Foreskin fibroblast (primary cell): ENCODE measurements at places on chromosomes 12 and 14.

- DNase-seq: no peak
Measured at GRCh38 chr12:4556735-4557530, 5.1 kb upstream of the DYRK4 start.

- no peak for DNase-seq
Measured at GRCh38 chr14:72563676-72564075, 330.2 kb downstream of the DPF3 start.

GRCh38 chr12:3820122-3820521 lies 53.1 kb downstream of the PARP11 start:
- DNase-seq: no peak

GRCh38 chr14:46691819-46692218 lies 40.2 kb upstream of the RPL10L start:
- no peak for DNase-seq

GRCh38 chr14:86799244-86799647 lies 1193.7 kb downstream of the GALC start:
- peak; percentile 94 for DNase-seq

- no peak for DNase-seq
Measured at GRCh38 chr12:42587601-42588523, 1.7 kb downstream of the PRICKLE1 start.

DNA sequence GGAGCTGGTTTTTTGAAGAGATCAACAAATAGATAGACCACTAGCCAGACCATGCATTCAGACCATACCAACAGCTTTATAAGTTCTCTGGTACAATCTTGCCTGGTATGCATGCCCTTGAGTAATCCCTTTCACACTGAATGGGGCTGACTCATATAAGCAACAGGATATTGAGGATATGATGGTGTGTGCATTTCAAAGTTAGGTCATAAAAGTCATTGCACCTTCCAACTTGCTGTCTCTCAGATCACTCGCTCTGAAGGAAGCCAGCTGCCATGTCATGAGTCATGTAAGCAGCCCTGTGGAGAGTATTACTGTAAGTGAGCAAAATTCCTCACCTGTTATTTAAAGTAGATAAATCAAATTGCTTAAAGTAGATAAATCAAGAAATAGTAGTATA lies 45.0 kb upstream of the OR6J1 start:
- DNase-seq: peak; percentile 91

GRCh38 chr12:92186038-92186470 lies 40.4 kb upstream of the BTG1 start:
- no peak for DNase-seq

- DNase-seq: no peak
Measured at GRCh38 chr12:71269281-71269598, 111.4 kb upstream of the TSPAN8 start.

- no peak for DNase-seq
Measured at GRCh38 chr14:70472253-70473159, 20.5 kb downstream of the ADAM21 start.

GRCh38 chr12:23066095-23066494 lies 441.1 kb downstream of the ETNK1 start:
- no peak for DNase-seq

- no peak for DNase-seq
Measured at GRCh38 chr14:32427726-32428528, 98.8 kb downstream of the AKAP6 start.

GRCh38 chr14:29926701-29927375 lies 809 bp downstream of the PRKD1 start:
- peak; percentile 83 for DNase-seq

GRCh38 chr12:33605757-33606156 lies 166.1 kb upstream of the SYT10 start:
- DNase-seq: no peak
